Hippocampal formation (tissue), 2 donors: ENCODE measurements at places on chromosomes 12 and 14.

DNA sequence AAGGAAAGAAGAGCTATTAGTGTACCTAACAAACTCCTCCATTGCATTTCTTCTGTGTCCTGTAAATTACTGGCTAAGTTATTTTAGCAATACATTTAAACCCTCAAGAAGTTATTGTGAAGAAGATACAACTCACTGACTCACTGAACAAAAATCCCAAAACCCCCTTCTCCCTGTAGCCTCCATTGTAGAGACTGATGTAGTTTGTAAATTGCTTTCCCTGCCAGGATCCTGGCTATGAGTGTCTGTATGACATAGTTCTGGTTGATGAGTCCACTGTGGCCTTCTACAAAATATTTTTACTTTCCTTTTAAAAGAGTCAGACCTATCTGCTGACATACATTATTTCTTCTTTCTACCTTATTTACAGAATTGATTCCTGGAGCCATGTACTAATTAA, 155.6 kb downstream of the SLC6A15 start:
- DNase-seq = no peak

DNA sequence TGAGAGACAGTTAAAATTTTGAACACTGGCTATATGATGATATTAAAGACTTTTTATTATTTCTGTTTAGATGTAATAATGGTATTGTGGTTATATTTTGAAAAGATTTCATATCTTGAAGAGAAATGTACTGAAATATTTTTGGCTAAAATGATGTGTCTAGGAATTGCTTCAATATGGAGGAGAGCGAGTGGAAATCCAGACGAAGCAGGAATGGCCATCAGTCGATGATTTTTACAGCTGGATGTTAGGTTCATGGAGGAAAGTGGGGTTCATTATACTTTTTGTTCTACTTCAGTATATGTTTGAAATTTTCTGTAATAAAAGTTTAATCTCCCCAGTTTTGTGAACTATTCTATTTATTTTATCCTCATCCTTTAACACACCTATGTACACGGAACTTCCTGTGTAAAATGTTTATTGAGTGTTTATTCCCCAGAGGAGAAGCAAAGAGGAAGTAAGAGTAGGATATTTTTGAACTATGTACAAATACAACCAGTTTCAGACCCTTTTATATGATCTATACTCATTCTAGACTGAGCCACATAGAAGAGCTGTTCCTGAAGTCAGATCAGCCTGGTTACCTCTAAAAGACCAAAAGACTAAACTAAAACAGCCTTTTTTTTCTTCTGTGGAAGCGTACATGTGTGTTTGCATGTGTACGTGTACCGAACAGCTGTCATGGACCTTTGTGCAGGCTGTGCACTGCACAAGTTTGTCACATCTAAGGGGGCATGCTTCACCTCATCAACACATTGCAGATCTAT, 211.0 kb upstream of the NUDT4 start:
- DNase-seq = no peak

DNA sequence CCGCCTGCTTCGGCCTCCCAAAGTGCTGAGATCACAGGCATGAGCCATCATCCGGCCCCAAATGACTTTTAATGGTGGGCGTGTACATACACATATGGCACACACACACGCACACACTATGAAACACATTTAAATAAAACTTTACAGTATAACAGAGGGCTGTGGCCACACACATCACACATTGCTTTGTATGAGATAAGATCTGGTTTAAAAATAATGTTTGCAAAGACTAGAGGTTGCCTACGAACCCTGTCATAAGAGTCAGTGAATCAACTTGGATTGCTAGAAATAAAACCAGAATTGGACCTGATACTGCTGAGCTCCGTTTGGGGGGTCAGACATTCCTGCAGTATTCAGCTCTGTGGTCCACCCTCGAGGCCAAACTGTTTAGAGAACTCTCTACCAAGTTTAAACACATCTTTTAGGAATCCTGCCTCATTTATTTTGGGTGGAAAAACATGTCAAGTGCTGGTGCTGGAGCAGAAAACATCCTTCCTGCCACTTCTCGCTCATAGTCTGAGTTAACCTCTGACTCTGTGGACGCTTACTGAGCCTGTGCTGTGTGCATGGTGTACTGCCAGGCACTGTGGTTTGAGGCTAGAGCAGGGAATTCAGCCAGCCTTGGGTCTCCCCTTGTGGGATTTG, 47.8 kb upstream of the EML1 start:
- DNase-seq = no peak

GRCh38 chr12:77625441-77625840, 205.3 kb upstream of the NAV3 start:
- no peak for DNase-seq

- no peak for DNase-seq
These were observed 220.1 kb downstream of the SOX5 start for GRCh38 chr12:23729359-23729758.

DNA sequence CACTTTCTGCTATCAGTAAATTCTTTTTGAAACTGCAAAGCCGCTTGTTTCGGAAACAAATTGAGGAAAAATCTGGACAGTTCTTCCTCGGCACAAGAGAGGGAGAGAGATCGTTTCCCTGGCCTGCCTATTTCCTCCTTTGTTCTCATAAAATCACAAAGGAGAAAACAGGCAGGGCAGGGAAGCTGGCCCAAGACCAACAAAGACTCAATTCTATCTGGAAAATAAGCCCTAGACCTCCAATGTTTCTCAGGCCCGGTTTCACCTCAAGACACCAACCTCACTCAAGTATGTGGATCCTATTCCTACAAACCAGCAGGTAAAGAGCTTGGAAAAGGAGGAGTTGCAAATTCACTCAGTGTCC, 19.5 kb downstream of the DICER1 start:
- DNase-seq = peak; percentile 36

GRCh38 chr12:94841177-94841576, 162.3 kb downstream of the NDUFA12 start:
- DNase-seq = no peak

- no peak for DNase-seq
These were observed 7.2 kb downstream of the EEA1 start for GRCh38 chr12:92921877-92922276.

GRCh38 chr12:58925111-58925611, 4.9 kb upstream of the LRIG3 start:
- DNase-seq = no peak

GRCh38 chr12:123150744-123151456, at the start of gene PITPNM2:
Gene PITPNM2 (minus strand): TSS chr12:123151090. CDS start chr12:123034590, 116,500 bp downstream.
- DNase-seq = no peak

GRCh38 chr14:92755495-92755894, 7.1 kb upstream of the LGMN start:
- no peak for DNase-seq

DNA sequence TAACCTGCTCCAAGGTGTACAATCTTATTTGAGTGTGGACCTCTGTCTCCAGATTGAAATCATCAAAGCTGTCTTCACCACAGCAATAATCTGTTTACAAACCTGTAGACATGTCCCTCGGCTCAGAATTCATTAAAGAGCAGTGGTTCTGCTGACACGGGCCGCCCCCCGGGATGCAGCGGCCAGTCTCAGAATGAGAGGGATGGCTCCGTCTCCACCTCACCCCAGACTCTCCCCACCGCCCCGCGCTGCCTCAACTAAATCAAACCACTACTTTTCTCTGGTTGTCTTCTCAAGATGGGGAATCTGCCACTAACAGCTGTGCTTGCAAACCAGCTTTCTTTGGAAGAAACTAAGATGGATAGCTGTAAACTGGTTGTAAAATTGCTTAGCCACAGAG, 56.2 kb downstream of the SLC15A4 start:
- DNase-seq = no peak
